Endodermal cell (in vitro differentiated cells): ENCODE measurements at places on chromosomes 6 and 20.

GRCh38 chr6:88302769-88303225, 136.7 kb upstream of the CNR1 start:
- no peak overlapping the region for H3K27ac ChIP-seq
- H3K4me3 ChIP-seq = no peak overlapping the region
- H3K36me3 ChIP-seq = no peaks in the 10 kb centered on the region

DNA sequence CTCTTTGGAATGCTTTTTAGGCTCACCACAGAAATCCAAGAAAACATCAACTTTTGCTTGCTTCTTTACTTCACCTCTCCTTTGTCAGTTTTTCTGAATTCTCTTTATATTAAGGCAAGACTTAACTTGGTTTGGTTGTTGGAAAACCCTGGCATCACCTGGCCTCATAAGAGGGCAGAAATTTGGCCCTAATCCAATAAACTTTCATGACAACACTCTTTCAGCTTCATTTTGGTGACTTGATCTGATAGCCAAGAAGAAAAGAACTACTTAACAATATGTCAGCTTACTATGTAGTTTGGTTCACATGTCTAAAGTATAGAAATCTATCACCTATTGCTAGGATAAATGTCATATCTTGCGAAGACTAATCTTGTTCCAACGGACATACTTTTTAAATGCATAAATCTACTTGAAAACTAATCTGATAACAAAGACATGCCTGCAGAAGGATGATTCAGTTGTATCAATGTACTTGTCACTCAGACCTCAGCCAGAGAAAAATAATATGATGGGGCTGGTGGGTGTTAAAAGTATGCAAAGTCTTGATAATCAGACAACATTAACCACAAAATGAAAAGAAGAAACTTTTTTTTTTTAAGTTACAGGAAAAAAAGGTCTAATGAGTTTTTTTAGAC, 19.3 kb upstream of the HBS1L start:
- no peaks in the 10 kb centered on the region for H3K27me3 ChIP-seq
- no peak for DNase-seq
- H3K36me3 ChIP-seq = no peaks in the 10 kb centered on the region
- H3K4me1 ChIP-seq = no peaks in the 10 kb centered on the region

- H3K27ac ChIP-seq = no peak overlapping the region
- H3K4me3 ChIP-seq = no peak overlapping the region
- no peaks in the 10 kb centered on the region for H3K27me3 ChIP-seq
- peaks cover 39% of the 10 kb centered on the region for H3K36me3 ChIP-seq
- H3K4me1 ChIP-seq = no peaks in the 10 kb centered on the region
Measured at GRCh38 chr20:35871259-35871771, 83.0 kb downstream of the SCAND1 start.

DNA sequence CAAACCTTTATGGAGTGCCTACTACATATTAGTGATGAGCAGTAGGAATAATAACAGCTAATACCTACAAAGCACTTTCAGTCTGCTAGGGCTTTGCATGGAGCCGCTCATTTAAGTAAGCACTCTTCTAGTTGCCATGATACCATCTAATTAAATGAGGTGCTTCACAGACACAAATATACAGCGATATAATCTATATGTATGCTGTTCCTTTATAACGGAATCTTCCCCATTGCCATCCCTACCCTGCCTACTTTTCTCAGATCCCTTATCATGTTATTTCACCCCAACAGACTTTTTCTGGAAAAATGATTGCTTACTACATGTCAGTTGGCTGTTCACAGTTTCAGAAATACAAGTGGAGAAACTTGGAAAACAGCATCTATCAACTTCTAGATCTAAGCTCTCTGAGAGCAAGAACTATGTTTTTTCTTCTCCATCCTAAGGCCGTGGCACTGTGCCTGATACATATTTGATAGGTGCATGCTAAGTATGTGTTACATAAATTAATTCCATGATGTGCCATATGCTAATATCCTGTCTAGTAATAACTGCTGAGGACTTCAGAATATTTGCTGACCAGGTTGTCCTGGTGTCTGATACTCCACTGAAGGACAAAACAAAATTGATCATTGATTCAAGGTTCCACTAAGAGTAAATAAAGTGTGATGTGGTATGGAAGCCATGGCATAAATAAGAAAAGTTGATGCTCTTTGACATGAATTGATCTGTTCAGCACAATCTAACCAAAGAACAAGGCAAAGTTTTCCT, 124.6 kb downstream of the GMPR start:
- H3K36me3 ChIP-seq = no peaks in the 10 kb centered on the region
- H3K27me3 ChIP-seq = no peaks in the 10 kb centered on the region
- H3K4me3 ChIP-seq = no peak overlapping the region
- no peak for DNase-seq
- H3K4me1 ChIP-seq = no peaks in the 10 kb centered on the region

- H3K36me3 ChIP-seq = no peaks in the 10 kb centered on the region
- no peak overlapping the region for H3K27ac ChIP-seq
- no peak overlapping the region for H3K4me3 ChIP-seq
- H3K4me1 ChIP-seq = no peaks in the 10 kb centered on the region
Measured at GRCh38 chr6:147105786-147106185, 98.4 kb upstream of the STXBP5 start.
